Esophagus mucosa (tissue), 1 donor: ENCODE measurements at places on chromosomes 11 and 22. TPM values are rescaled to one million over a fixed set of nuclear protein-coding genes. Genes with fewer than 3 reads are reported as not detected.

GRCh38 chr11:11520231-11521015 lies 101.4 kb downstream of the GALNT18 start:
- ATAC-seq: peak; percentile 84

The CCDC157 gene
- 1.2 TPM for total RNA-seq

DNA sequence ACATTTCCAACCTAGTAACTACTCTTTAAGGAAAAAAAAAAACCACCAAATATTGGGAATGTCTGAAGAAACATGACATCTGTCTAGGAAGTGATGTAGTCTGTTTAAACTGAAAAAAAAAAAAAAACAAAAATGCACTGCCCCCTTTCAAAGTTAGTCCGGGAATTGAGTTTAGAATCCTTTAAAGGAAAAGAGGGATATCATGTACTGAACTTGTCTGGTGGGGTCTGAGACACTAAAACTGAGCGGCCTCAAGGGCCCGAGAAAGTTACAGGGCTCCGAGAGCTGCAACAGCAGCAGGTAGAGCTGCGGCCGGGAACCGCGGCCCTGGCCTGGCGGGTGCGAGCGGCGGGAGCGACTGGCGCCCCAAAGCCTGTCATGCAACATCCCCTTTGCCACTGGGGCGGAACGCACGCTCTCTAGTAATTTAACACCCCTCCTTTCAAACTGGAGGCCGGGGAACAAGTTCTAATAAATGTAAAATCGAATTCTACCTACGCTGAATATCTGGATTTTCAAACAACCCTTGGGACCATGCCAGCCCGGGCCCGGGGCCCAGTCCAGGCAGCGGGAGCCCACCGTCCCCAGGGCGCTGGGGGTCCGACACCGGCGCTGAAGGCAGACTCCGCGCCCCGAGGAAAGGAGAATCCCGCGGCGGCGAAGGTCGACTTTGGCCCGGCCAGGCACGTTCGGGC lies 736 bp downstream of the RDX start:
- ATAC-seq: peak; percentile 51

GRCh38 chr22:50118129-50118528 lies 28.3 kb downstream of the MOV10L1 start:
- no peak for ATAC-seq

DNA sequence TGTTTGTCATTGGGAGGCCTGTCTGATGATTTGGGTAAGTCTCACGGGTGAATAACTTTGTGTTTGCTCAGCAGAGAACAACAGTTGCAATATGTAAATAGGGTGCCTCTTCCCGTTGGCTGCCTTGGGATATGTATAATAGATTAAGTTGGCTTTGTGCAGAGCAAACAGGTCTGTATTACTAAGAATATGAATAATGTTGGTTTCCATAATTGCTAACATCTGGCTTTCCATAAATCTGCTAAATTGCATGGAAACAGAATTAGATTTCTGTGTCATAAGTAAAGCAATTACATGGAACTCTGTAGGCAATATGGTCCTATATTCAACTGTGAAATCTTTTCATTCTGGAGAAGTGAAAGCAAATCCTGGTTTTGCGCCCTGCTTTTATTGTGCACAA lies 636.0 kb upstream of the ANO5 start:
- peak; percentile 85 for ATAC-seq

- ATAC-seq: no peak
Observed at GRCh38 chr11:92702037-92702804, 267.2 kb upstream of the MTNR1B start.

DNA sequence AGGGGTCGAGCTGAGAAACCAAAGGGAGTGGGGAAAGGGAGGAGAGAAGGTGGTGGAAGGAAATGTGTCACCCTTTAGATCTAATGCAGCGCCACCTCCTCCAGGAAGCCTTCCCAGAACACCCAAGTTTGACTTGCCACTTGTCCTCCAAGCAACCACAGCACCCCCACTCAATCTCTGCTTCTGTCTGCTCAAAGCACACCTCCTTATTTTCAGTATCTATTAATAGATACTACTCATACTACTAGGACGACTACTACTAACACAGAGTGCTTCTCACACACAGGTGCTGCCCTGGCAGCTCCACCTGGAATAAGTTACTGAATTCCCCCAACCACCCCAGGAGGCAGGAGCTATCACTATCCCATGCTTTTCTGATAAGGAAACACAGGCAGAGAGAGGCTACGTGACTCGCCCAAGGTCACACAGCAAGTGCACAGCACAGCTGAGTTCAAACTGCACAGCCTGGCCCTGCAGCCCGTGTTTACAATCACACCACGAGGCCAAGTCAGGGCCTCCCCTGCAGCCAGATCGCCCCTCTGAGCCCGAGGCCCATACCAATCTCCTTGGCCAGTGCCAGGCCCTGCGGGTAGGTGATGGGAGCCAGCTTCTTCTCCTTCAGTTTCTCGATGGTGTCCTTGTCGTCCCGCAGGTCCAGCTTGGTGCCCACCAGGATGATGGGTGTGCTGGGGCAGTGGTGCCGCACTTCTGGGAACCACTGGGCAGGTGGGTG lies 13.2 kb downstream of the RAC2 start:
- no peak for ATAC-seq

The DTX4 gene
- 3.3 TPM for total RNA-seq

- no peak for ATAC-seq
Observed at GRCh38 chr11:15585602-15586331, 471.0 kb downstream of the INSC start.

The PYGM gene
- total RNA-seq: 0.44 TPM

DNA sequence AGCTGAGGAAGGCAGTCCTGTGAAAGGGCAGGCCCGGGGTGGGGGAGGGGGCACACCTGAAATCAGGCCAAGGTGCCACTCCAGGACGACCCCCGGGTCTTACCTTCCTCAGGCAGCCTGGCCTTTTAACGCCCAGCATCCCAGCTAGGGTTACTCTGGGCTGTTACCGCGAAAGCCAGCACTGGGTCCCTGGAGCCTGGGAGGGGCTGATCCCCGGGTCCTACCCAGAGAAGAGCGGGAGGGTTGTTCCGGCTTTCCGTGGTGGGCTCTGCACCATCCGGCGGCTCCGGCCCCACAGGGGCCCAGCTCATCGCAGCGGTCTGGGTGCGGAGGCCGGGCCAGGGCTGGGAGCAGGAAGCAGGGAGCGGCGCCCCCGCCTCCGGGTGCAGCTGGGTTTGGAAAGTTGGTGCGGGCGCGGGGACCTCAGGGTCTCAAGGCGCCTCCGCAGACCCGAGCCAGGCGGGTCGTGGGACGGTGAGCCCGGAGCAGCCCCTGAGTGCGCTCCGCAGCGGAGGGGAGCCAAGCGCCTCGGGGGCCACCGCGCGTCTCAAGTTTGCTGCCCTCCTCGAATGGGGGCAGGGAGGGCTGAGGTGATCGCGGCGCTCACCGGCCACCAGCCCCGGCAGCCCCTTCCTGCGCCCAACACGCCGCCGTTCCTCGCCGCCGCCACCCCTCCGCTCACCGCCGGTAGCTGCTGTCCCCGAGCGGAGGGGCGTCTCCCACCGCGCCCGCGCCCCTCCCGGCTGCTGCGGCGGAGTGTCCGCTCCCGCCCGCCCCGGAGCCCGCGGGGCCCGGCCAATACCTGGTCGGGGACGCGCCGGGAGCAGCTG lies 831 bp downstream of the CHST1 start:
- ATAC-seq: no peak

- no peak for ATAC-seq
Observed at GRCh38 chr22:17115945-17116565, 5.1 kb downstream of the TMEM121B start.

DNA sequence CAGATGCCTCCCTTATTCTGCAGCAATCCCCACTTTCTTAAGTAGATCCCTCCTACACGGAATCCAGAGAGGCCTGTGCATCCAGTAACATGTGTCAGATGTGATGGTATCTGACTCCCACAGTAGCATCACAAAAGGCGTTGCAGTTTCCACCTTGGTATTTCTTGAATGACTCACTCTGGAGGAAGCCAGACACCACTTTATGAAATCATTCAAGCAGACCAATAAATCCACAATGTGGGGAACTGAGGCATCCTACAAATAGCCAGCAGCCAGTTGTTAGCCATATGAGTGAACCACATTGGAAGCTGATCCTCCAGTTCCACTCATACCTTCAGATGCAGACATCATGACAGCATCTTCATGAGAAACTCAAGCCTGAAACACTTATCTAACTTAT lies 798.1 kb downstream of the OPCML start:
- peak; percentile 22 for ATAC-seq

DNA sequence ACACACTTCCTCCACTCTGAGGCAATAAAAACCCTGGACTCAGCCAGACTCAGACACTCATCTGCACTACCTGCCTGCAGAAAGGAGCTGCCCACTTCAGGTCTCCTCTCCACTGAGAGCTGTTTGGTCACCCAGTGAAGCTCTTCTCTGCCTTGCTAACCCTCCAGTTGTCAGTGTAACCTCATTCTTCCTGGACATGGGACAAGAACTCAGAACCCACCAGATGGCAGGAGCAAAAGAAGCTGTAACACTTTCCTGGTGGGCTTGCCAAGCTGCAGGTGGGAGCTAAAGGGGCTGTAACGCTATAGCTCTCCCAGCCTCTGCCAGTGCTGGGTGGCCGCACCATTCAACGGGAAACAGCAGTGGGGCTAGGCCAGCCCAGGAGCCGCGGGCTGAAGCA lies 89.7 kb downstream of the CCDC73 start:
- no peak for ATAC-seq

DNA sequence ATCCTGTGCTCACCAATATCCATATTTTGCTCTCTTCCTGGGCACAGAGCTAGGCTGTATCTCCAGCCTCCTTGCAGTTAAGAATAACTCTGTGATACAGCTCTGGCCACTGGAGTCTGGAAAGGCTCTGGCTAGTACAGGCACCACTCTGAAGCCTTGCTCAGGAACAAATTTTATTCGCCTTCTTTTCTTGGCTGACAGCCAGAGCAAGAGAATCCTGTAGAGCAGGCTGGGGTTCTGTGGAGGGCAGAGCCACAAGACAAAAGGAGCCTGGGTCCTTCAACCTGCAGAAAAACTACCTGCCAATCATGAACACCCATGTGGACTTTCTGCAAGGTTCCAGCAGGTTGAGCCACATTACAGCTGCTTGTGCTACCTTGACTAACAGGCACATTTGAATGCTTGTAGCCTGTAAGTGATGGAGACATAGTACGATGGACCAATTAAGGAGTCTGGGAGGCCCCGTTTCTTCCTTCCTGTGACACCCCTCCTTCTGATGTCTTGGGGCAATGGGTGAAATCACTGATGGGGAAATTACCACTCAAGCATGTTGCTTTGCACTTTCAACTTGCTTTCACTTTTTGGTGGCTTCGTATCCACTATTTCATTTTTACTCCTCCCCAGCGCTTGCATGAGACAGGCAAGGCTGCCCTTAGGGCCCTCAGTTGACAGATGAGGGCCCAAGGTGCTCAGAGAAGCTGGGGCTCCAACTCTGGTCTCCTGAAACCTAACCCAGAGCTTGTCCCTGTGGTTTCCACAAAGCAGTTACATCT lies 267.2 kb upstream of the SYN3 start:
- peak; percentile 71 for ATAC-seq

- ATAC-seq: no peak
Observed at GRCh38 chr11:294780-295179, 4.5 kb downstream of the IFITM5 start.

GRCh38 chr22:31583861-31584485 lies 78.0 kb downstream of the PISD start:
- no peak for ATAC-seq
